ENCODE measurements at places on chromosomes 16 and 17.

GRCh38 chr16:12576878-12577277 is 226.8 kb downstream of the CPPED1 start:
- H3K27me3 ChIP-seq, result peaks cover 2% of the 10 kb centered on the region
- H3K36me3 ChIP-seq, result no peaks in the 10 kb centered on the region
- H3K4me3 ChIP-seq, result no peak overlapping the region
- no peak for DNase-seq

- H3K36me3 ChIP-seq, result no peaks in the 10 kb centered on the region
- H3K27ac ChIP-seq, result no peak overlapping the region
- no peak overlapping the region for H3K4me3 ChIP-seq
- no peak for DNase-seq
- no peaks in the 10 kb centered on the region for H3K4me1 ChIP-seq
- H3K27me3 ChIP-seq, result no peaks in the 10 kb centered on the region
Observed at GRCh38 chr16:61005952-61006351, 1030.3 kb downstream of the CDH8 start.

DNA sequence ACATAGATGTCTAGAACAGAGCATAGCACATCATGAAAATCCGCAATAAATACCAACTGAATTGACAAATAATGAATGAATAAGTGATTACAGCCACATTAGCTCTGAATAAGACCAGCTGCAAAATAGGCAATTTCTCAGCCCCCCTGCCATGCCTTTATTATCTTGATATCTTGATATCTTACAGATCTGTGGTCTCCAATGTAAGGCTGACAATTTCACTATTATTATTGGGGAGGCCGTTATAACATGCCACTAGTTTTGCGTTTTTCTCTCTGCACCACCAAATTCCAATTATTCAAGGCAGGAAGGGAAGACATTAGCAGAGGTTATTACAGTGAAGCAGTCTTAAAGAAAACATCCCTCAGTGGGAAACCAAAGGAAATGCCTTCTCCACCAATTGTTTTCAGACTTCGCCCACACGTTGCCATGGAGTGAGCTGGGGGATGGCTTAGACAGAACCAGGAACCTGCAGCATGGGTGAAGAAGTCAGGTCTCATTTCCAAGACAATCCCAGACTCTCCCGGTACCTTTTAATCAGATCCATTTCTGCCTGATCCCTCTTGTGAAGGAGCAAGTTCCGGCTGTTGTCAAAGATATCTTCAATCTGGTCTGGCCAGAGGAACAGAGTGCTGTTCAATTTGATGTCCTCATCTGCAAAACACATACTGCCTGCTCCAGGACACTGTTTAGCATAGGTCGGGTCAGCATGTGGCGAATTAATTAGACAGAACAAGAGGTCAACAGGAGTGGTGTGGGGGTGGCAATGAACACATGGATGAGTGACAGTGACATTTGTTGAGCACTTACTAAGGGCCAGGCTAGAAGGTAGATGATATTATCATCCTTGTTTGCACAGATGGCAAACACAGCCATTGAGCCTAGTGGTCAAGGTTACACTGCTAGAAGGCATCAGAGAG is 46.4 kb downstream of the DNAH3 start:
- H3K27ac ChIP-seq, result no peak overlapping the region
- no peak for DNase-seq
- no peak overlapping the region for H3K4me3 ChIP-seq
- no peaks in the 10 kb centered on the region for H3K4me1 ChIP-seq

DNA sequence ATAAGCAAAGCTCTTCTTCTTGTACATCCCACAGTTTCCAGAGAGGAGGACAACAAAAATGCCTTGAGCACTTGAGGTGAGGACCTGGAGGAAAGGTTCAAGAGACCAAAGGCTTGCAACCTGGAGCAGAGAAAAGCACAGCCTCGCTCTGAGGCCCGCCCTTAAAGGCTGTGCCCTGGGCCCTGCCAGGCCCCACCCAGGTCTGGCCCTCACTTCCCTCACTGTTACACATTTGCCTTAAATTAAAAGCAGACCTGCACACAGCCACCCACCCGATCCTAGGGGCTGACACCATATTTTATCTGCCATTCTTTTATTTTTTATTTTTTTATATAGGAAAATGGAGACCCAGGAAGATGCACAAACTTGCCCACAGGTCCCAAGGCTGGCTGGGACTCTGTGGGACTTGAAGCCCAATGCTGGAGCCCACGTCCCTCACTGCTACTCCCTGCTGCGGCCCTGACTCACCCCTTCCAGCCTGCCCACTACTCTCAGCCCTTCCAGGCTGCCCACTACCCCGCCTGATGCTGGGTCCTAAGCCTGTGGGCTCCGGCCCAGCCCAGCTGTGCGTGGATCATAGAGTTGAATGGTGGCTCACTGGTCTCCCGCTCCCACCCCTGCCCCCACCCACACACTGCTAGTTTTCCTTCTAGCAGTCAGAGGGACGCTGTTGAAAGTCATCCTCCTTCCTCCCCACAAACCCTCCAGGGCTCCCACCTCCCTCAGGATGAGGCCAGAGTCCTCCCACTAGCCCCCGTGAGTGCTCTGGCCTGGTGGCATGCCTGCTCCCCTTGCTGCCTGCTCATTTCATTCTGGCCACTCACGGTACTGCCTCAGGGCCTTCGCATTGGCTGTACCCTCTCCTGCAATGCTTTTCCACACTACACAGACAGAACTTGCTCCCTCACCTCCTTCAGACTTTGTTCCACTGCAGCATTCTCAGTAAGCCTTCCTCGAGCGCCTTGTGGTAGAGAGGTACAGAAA is 77.6 kb upstream of the MED9 start:
- no peak for DNase-seq
- H3K27ac ChIP-seq, result no peak overlapping the region
- H3K36me3 ChIP-seq, result no peaks in the 10 kb centered on the region
- no peaks in the 10 kb centered on the region for H3K27me3 ChIP-seq
- H3K4me3 ChIP-seq, result no peak overlapping the region

GRCh38 chr17:18002171-18002570 is 29.5 kb downstream of the DRC3 start:
- no peaks in the 10 kb centered on the region for H3K4me1 ChIP-seq
- no peak overlapping the region for H3K4me3 ChIP-seq
- no peak for DNase-seq
- no peak overlapping the region for H3K27ac ChIP-seq
- H3K36me3 ChIP-seq, result peaks cover 8% of the 10 kb centered on the region

- no peaks in the 10 kb centered on the region for H3K27me3 ChIP-seq
- DNase-seq, result no peak
- H3K27ac ChIP-seq, result peak overlapping the region; percentile 37
- H3K4me3 ChIP-seq, result no peak overlapping the region
- peaks cover 53% of the 10 kb centered on the region for H3K4me1 ChIP-seq
Observed at GRCh38 chr16:11203111-11203623, 52.8 kb downstream of the SOCS1 start.

- peak; percentile 77 for DNase-seq
- H3K27me3 ChIP-seq, result peaks cover 8% of the 10 kb centered on the region
- H3K27ac ChIP-seq, result peak overlapping the region; percentile 66
- peak overlapping the region; percentile 83 for H3K4me3 ChIP-seq
- no peaks in the 10 kb centered on the region for H3K36me3 ChIP-seq
- peaks cover 5% of the 10 kb centered on the region for H3K4me1 ChIP-seq
Observed at GRCh38 chr17:19237389-19238166, 412 bp downstream of the EPN2 start.

GRCh38 chr16:84503751-84504395 is 586 bp downstream of the MEAK7 start:
- no peak for DNase-seq
- H3K36me3 ChIP-seq, result peaks cover 2% of the 10 kb centered on the region
- H3K27me3 ChIP-seq, result no peaks in the 10 kb centered on the region

DNA sequence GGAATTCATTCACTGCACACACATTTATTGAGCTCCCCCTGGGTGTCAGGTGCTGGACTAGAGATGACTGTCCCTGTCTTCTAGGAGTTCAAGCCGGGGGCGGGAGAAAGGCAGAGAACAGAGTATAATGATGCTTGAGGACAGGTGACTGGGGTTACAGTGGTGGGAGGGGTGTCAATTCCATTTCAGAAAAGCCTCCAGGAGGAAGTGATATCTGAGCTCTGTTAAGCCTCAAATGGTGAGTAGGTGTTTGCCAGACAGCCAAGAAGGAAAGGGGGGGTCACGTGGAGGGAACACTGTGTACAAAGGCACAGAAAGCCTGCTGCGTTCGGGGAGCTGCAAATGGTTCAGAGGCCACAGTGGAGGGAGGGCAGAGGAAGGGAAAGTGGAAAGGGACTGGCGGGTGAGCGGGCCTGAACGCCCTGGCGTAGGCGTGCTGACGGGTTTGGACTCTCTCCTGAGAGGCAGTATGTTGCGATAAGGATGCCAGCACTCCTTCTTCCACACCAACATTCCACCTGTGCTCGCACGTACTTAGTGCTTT is 9.7 kb upstream of the NXPH3 start:
- DNase-seq, result no peak
- H3K36me3 ChIP-seq, result peaks cover 1% of the 10 kb centered on the region
- H3K4me1 ChIP-seq, result peaks cover 18% of the 10 kb centered on the region
- no peak overlapping the region for H3K4me3 ChIP-seq
- H3K27me3 ChIP-seq, result peaks cover 22% of the 10 kb centered on the region

DNA sequence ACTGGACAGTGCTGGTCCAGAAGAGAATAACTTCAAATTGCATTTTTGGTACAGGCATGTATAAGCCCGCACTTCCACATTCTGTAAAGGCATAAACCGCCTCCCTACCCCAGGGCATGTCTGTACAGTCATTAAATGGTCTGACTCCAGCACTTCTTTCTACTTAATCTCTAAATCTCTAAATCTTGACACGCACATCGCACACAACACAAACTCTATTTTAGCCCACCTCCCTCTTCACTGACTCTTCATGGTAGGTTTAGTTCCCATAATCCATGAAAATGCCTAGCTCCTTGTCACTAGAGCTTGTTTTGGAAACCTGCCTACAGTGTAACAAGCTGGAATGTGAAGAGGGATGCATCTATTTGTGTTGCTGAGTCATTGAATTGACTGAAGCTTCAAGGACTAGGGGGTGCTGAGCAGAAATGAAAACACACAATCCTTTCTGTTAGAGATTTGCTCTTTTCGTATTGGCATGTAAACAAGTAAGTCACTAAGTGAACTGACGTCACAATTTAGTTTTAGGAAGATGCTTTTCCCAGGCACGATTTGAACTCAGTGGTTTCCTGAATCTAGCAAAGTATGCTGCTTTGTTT is 1.6 kb upstream of the DUSP14 start:
- no peaks in the 10 kb centered on the region for H3K27me3 ChIP-seq
- H3K36me3 ChIP-seq, result peaks cover 5% of the 10 kb centered on the region
- H3K4me1 ChIP-seq, result peaks cover 52% of the 10 kb centered on the region
- DNase-seq, result no peak

- peak overlapping the region; percentile 97 for H3K27ac ChIP-seq
- H3K4me3 ChIP-seq, result peak overlapping the region; percentile 98
- H3K4me1 ChIP-seq, result peaks cover 74% of the 10 kb centered on the region
- H3K36me3 ChIP-seq, result peaks cover 85% of the 10 kb centered on the region
- no peaks in the 10 kb centered on the region for H3K27me3 ChIP-seq
Observed at GRCh38 chr17:77456951-77457548, 316.3 kb downstream of the SEC14L1 start.

DNA sequence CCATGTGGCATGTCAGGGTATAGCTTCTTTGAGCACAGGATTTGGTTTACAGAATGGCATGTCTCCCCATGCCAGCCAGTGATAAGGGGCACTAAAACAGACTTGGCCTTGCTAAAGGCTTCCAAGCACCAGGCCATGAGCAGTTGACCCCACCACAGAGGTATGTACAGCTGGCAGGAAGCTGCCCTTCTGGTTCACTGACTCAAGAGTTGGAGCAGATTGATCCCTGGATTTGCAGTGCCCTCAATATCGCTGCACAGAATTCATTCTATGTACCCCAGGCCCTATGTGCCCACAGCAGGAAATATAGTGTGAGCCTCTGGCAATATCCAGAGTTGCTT is 24.3 kb downstream of the HLF start:
- H3K36me3 ChIP-seq, result no peaks in the 10 kb centered on the region
- no peak overlapping the region for H3K27ac ChIP-seq
- no peaks in the 10 kb centered on the region for H3K27me3 ChIP-seq

- no peak overlapping the region for H3K4me3 ChIP-seq
- H3K36me3 ChIP-seq, result peaks cover 41% of the 10 kb centered on the region
- H3K4me1 ChIP-seq, result peaks cover 44% of the 10 kb centered on the region
- DNase-seq, result no peak
- no peak overlapping the region for H3K27ac ChIP-seq
- no peaks in the 10 kb centered on the region for H3K27me3 ChIP-seq
Observed at GRCh38 chr16:3580686-3581085, 3.5 kb upstream of the NLRC3 start.

- H3K4me3 ChIP-seq, result no peak overlapping the region
- DNase-seq, result no peak
- H3K4me1 ChIP-seq, result no peaks in the 10 kb centered on the region
- no peak overlapping the region for H3K27ac ChIP-seq
Observed at GRCh38 chr17:72056727-72057290, 64.0 kb upstream of the SOX9 start.

DNA sequence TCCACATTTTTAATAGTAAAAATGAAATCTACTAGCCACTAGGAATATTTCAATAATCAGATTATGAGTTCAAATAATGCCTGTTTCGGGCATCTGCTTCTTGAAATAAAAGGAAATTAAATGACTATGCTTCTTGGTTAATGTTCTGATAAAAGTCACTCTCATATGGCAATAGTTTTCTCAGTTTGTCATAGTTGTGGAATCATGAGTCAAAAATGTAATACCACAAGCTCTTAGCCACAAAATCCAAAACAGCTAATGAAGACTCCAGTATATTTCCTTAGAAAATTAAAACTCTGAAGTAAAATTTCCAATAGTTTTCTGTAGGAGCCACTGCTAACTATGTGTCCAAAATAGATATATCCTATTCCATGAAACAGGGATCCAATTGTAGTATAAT is 676.3 kb upstream of the CDH8 start:
- no peak overlapping the region for H3K4me3 ChIP-seq
- H3K4me1 ChIP-seq, result no peaks in the 10 kb centered on the region
- no peaks in the 10 kb centered on the region for H3K36me3 ChIP-seq

GRCh38 chr16:3127745-3128144 is 7.1 kb upstream of the ZNF213 start:
- DNase-seq, result no peak
- no peaks in the 10 kb centered on the region for H3K27me3 ChIP-seq
- H3K27ac ChIP-seq, result peak overlapping the region; percentile 68

GRCh38 chr16:180101-180675 is at the start of gene HBQ1:
TSS of gene HBQ1 (plus strand) at chr16:180459. CDS start at chr16:180487, 28 bp downstream.
- H3K36me3 ChIP-seq, result peaks cover 12% of the 10 kb centered on the region
- peaks cover 16% of the 10 kb centered on the region for H3K4me1 ChIP-seq
- DNase-seq, result peak; percentile 73
- H3K27ac ChIP-seq, result no peak within 1 kb of the TSS
- H3K4me3 ChIP-seq, result peak within 1 kb of the TSS; percentile 25
- peaks cover 37% of the 10 kb centered on the region for H3K27me3 ChIP-seq

GRCh38 chr17:59304811-59305210 is 26.6 kb upstream of the YPEL2 start:
- H3K27ac ChIP-seq, result no peak overlapping the region
- DNase-seq, result no peak
- H3K36me3 ChIP-seq, result no peaks in the 10 kb centered on the region
- H3K4me3 ChIP-seq, result no peak overlapping the region
- no peaks in the 10 kb centered on the region for H3K27me3 ChIP-seq

- H3K27me3 ChIP-seq, result no peaks in the 10 kb centered on the region
- peaks cover 37% of the 10 kb centered on the region for H3K36me3 ChIP-seq
- peaks cover 15% of the 10 kb centered on the region for H3K4me1 ChIP-seq
- no peak for DNase-seq
- H3K4me3 ChIP-seq, result no peak overlapping the region
Observed at GRCh38 chr16:80968386-80969113, 38.1 kb downstream of the CMC2 start.

GRCh38 chr17:57357830-57358430 is 101.6 kb downstream of the MSI2 start:
- no peak overlapping the region for H3K4me3 ChIP-seq
- H3K4me1 ChIP-seq, result peaks cover 60% of the 10 kb centered on the region
- peak; percentile 27 for DNase-seq
- H3K36me3 ChIP-seq, result peaks cover 6% of the 10 kb centered on the region
- peak overlapping the region; percentile 56 for H3K27ac ChIP-seq
